ENCODE measurements at places on chromosomes 13 and 19. TPM values are rescaled to one million over a fixed set of nuclear protein-coding genes. Genes with fewer than 3 reads are reported as not detected.

DNA sequence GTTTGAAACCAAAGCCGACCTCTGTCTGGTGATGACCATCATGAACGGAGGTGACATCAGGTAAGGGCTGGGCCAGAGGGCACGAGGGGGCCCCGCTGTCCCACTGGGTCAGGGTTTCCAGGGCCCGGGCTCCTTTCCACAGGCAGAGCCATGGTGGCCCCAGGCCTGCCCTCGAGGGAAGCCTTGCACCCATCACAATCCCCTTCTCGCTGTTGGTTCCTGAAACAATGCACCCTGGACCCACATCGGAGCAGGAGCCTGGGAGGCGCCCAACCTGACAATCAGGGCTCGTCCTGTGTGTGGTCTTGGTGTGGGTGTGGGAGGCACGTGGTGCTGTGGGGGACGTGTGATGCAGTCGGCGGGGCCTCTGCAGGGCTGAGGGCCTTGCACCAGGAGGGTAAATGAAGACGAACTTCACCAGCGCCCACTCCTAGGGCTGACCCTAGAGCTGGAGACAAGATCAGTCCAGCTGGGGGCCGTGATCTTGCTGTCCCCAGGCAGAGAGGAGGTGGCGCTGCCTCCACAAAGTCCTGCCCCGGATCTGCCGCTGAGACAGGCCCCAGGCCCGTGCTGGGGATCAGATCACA, 2.8 kb downstream of the GRK1 start:
- no peaks in the 10 kb centered on the region for H3K36me3 ChIP-seq
- DNase-seq: peak; percentile 55
- no peak overlapping the region for H3K4me3 ChIP-seq

- H3K27ac ChIP-seq: no peak overlapping the region
- no peak for DNase-seq
- no peaks in the 10 kb centered on the region for H3K27me3 ChIP-seq
- H3K4me1 ChIP-seq: peaks cover 5% of the 10 kb centered on the region
- no peaks in the 10 kb centered on the region for H3K36me3 ChIP-seq
Observed at GRCh38 chr13:34430294-34430693, 511.8 kb upstream of the NBEA start.

GRCh38 chr19:13190781-13191540, 40.8 kb downstream of the IER2 start:
- no peaks in the 10 kb centered on the region for H3K36me3 ChIP-seq
- no peak for DNase-seq
- H3K4me3 ChIP-seq: no peak overlapping the region
- no peak overlapping the region for H3K27ac ChIP-seq
- no peaks in the 10 kb centered on the region for H3K27me3 ChIP-seq

DNA sequence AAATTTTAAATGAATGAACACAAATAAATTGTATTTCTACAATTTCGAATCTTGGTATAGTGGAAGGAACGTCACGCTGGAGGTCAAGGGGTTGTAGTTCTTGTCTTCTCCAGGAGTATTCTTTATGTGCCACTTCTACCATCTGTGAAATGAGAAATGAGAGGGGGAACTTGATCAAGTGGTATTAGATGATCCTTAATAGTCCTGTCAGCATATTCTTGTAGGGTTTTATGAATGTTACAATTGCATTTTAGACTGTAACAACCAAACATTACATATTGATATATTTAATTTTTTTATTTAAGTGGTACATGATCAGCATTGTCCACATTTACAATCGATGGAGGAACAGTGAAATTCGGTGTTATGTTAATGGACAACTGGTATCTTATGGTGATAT, 113.6 kb downstream of the NBEA start:
- DNase-seq: no peak
- no peak overlapping the region for H3K27ac ChIP-seq
- H3K4me3 ChIP-seq: no peak overlapping the region
- H3K36me3 ChIP-seq: peaks cover under 1% of the 10 kb centered on the region
- H3K4me1 ChIP-seq: no peaks in the 10 kb centered on the region
- no peaks in the 10 kb centered on the region for H3K27me3 ChIP-seq

The KCTD12 gene
- total RNA-seq: 129 TPM

The TBC1D17 gene
- total RNA-seq: 27.2 TPM

GRCh38 chr13:76349700-76350099, 536.5 kb downstream of the KCTD12 start:
- no peak overlapping the region for H3K4me3 ChIP-seq
- no peaks in the 10 kb centered on the region for H3K36me3 ChIP-seq
- H3K27ac ChIP-seq: no peak overlapping the region
- DNase-seq: no peak
- no peaks in the 10 kb centered on the region for H3K27me3 ChIP-seq

Data from sigmoid colon (tissue), 7 donors.